Stimulated activated CD8-positive, alpha-beta memory T cell treated with anti-CD3 and anti-CD28 coated beads, Interleukin-7, amount 100 ng/mL, for 4 hours (primary cell): ENCODE measurements at places on chromosomes 6 and 20.

DNA sequence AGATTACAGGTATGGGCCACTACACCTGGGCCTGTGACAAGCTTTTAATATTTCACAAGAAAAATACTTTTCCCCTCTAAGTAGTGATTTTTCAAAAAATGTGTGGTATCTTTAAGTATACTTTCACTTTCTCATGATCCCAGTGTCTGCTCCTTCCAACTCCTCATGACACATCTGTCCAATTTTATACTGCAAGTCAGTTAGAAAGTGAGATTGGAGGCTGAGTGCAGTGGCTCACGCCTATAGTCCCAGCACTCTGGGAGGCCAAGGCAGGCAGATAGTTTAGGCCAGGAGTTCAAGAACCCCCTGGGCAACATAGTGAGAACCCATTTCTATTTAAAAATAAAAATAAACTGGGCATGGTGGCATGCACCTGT lies 20.2 kb downstream of the PIM1 start:
- no peak for DNase-seq

DNA sequence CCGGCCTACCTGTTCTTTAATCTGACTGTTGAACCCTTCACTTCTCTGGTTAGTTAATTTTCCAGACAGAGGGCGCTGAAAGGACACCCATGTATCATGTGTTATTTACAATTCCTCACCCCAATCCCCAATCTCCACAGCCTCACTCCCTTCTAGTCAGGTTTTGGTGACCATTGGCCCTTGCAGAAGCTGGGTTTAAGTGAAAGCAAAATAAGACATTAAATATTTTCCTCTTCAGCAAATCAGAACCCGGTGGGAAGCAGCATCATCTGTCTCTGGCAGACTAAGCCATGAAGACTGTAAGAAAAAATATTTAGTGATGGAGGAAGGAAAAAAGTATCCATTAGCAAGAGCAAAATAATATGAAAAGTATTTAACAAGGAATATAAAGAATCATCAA lies 9.4 kb upstream of the HLA-DQA1 start:
- DNase-seq = no peak

DNA sequence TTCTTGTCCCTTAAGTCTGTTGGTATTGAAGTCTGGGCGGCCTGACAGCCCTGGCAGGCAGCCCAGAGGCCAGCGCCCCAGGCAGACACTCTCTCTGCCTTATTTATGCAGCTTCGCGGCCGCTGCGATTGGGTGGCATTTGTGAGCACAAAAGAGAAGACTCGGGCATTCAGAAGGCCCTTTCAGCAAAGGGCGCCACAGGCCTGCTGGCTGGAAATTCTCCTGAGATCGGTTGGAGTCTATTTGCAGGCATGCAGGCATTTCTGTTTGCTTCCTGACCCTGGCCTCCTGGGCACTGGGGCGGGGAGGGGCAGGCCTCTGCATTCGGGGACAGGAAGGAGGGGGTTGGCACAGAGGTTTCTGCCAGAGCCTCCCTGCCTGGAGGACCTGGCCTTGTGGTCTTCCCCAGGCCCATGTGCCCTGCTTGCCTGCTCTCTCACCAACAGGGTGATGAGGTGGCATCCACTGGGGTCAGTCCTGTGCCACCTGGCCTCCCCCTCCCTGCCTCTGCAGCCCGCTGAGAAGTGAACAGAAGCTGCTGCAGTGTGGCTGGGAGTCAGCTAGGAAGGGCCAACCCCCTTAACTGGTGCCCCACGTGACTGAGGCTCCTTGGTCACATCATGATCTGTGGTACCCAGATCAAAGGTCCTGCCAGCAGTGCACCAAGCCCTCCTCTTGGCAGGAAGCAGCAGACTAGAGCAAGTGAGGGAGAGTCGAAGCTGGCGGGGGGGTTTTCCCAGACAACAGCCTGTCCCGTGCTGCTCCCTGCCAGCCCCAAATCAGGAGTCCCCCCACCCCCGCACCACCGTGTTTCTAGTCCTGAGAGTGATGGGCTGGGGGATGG lies 16.6 kb upstream of the CCDC167 start:
- DNase-seq = peak; percentile 84

DNA sequence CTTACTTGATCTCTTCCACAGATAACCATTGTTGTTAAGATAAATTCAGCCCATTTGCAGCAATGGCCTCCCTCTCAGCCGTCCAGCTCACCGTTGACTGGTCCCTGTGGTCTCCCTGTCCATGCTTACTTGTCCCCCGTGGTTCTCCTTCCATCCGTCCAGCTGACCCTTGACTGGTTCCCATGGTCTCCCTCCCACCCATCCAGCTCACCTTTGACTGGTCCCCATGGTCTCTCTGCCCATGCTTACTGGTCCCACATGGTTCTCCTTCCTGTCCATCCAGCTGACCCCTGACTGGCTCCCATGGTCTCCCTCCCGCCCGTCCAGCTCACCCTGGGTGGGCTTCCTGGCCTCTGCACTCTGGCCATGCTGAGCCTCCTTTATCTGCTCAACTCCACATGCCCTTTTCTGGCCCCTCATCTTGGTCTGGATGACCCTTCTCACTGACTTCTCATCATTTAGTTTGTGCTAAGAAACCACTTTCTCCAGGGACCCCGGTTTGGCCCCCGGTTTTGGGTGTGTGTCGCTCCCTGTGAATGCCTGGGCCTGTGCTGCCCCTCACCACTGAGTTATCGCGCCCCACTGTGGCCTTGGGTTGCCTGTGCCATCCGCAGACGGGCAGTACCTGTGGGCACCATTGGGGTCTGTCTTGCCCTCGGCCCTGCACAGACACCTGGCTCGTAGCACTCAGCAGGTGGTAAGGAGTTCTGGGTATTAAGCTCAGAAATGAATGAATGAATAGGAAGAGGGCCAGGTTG lies 146.4 kb downstream of the ERMARD start:
- DNase-seq = no peak

DNA sequence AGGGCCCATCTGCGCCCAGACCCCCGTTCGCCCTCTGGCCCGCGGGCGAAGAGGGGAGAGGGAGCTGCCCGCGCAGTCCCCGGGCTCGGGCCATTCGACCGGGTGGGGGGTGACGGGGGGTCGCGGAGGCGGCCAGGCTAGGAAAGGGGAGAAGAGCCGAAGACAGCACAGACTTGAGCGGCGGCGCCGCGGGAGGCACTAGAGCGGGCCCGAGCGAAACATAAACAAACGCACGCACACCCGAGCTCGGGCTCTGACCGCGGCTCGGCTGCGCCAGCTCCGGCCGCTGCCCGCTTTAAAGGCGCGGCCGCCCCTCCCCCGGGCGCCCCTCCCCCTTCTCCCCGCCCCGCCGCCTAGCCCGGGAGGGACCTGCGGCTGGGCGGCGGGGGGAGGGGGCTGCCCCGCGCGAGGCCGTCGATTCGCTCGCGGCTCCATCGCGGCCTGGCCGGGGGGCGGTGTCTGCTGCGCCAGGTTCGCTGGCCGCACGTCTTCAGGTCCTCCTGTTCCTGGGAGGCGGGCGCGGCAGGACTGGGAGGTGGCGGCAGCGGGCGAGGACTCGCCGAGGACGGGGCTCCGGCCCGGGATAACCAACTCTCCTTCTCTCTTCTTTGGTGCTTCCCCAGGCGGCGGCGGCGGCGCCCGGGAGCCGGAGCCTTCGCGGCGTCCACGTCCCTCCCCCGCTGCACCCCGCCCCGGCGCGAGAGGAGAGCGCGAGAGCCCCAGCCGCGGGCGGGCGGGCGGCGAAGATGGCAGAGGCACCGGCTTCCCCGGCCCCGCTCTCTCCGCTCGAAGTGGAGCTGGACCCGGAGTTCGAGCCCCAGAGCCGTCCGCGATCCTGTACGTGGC lies at the start of gene FOXO3:
TSS of gene FOXO3 (plus strand) at position 455 of the 846 bp plus-strand sequence. CDS start at position 747, 292 bp downstream.
- peak; percentile 24 for DNase-seq
